NCI-H510A treated with DMSO at 0.1 percent for 48 hours (cell line): ENCODE measurements at places on chromosomes 7 and 10.

DNA sequence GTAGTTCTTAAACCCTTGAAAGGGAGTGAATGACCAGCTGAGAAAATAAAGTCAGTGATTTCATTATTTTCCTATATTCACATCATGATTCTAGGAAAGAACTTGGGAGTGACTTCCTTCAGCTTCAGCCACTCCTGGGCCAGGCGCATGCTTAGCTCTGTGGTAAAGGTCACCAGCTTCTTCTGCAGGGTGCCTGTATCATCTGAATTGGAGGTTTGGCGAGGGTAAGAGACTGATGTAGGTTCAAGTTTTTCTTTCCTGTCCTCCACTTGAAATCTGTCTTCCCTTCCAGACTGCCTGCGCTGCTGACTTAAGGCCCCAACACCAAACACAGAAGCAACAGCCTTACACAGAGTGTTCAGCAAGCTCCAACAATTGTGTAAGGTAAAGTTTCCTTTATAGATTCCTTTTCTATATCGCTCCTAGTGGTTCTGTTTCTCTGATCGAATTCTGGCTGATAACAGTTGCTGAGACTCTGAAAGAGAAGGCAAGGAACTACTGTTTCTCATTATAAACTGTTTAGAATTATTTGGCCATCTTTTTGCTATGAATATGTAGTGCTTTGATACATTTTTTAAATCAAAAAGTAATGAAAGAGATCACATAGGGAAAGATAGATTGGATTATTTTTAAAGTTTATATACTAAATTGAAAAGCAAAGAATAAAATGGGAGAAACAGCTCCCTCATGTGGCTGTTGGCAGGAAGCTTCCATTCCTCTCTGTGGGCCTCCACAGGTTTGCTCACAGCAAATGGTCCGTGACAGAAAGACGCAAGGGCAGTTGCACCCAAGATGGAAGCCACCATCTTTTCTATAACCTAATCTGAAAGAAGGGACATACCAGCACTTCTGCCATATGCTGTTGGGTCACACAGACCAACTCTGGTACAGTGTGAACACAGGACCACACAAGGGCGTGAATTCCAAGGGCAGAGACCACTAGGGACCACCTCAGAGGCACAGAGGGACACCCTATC lies 14.0 kb downstream of the GATAD1 start:
- peak; percentile 29 for DNase-seq

DNA sequence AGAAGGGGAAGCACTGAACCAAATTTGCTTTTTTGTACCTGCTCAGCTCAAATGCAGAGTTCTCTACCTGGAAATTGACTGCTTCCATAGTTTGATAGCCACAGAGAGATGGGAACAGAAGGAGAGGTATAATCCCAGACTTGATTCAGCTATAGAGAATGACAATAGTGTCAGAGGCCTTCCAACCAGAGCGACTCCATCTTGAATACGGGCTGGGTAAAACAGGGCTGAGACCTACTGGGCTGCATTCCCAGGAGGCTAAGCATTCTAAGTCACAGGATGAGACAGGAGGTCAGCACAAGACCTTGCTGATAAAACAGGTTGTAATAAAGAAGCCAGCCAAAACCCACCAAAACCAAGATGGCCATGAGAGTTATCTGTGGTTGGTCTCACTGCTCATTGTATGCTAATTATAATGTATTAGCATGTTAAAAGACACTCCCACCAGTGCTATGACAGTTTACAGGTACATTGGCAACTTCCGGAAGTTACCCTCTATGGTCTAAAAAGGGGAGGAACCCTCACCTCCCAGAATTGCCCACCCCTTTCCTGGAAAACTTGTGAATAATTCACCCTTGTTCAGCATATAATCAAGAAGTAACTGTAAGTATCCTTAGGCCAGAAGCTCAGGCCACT lies 42.7 kb upstream of the ATRNL1 start:
- DNase-seq: no peak

DNA sequence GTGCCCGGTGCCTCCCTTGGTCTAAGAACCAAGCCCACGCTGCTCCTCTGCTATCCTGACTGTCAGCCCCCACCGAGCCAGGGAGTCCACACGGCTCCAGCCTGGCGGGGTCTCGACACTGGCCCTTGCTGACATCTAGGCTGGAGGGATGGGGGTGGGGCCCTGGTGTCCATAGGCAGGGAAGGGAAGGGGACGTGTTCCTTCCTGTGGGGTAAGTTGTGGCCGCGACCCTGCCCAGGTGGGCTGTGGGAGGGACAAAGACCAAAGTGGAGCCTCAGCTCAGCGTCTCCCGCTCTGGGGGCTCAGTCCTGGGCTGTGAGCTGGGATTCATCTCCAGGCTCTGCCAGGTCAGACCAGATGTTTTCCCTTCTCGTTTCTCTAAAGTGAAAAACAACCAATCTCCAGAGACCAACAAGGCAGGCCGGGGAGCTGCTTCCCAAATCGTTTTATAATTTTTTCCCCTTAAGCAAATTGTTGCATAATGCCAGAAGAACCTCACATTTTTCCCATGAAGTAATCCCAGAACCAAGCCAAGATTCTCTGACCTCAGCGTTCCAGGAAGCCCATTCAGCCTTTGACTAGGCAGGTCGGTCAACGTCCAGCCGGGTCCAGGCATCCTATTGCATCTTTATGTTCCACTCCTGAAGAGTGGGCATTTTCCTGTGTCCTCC lies 101.2 kb downstream of the RGS10 start:
- no peak for DNase-seq

GRCh38 chr10:107692072-107692471 lies 527.6 kb upstream of the SORCS1 start:
- no peak for DNase-seq

- no peak for DNase-seq
These were observed 102.5 kb upstream of the RPA3 start for GRCh38 chr7:7820939-7821338.

GRCh38 chr7:138244606-138245005 lies 168.3 kb downstream of the AKR1D1 start:
- DNase-seq: no peak
